ENCODE measurements at places on chromosomes 6 and 20. TPM values are rescaled to one million over a fixed set of nuclear protein-coding genes. Genes with fewer than 3 reads are reported as not detected.

The IL22RA2 gene
- total RNA-seq = not detected

The OXT gene
- not detected for total RNA-seq

- peak; percentile 54 for DNase-seq
Observed at GRCh38 chr6:133631421-133631820, 257.5 kb upstream of the TCF21 start.

The OTOR gene
- not detected for total RNA-seq

GRCh38 chr20:6818033-6818808 lies 50.7 kb downstream of the BMP2 start:
- peak; percentile 8 for DNase-seq

DNA sequence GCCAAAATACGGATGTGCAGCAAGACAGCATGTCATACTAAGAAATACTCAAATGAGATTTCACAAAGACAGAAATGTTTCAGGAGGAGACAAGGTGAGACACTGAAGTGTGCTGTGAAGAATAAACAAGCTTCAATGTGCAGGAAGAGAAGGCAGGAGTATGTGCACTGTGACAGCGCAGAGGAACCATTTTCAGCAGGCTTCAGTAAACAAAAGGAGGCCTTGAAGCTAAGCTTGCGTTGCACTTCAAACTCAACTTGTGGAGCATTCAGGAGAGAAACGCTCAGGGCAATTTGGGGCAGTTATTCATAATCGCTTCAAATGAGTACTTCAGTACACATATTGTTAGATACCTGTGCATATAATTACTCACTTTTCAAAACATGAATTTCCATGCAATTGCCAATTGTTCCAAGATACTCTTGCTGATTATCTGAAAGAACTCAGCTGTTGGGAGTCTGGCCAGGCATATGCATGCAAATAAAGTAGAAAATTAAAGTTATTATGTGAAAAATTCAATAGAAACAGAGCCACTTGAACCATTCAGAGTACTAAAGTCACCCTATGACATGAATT lies 234.2 kb upstream of the OPRM1 start:
- DNase-seq = no peak

DNA sequence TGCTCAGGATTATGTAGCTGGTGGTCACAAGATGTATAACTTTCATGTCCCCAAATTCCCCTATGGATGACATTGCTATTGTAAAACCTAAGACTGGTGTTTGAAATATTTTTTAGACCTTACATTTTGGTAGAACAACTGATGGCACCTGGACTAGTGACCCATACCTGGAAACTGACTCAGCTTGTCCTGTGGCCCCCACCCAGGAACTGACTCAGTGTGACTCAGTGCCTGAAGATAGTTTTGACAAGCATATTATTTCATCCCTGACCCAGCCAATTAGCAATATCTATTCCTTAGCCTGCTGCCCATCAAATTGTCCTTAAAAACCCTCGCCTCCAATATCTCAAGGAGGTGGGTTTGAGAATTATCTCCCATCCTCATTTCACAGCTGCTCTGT lies 90.9 kb upstream of the GRIK2 start:
- no peak for DNase-seq

DNA sequence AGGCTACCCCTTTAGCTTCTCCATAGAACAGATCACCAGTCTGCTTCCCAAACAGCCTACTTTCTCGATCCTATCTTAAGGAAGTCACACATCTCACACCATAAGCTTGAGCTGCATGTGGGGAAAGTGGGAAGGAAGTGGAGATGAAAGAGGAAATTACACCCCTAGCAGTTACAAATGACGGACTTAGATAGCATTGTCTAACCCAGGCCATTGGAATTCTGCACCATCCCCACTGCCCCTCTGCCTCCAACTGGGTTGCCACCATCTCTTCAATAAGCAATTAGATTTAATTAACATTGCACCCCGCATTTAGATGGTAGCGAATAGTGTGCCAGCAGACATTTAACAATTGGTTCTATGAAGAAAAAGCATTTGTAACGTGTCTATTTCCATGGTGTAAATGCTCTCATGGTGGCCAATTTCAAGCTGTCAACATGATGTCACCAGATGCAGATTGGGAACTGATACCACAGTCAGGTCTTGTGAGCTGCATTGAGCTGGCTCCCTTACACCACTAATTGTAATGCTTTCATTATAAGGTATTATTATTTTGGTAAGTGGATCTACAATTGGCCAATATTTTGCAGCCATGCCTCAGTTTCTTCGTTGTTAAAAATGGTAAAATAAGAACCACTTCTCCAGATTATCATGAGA lies 124.7 kb downstream of the CD24 start:
- no peak for DNase-seq

DNA sequence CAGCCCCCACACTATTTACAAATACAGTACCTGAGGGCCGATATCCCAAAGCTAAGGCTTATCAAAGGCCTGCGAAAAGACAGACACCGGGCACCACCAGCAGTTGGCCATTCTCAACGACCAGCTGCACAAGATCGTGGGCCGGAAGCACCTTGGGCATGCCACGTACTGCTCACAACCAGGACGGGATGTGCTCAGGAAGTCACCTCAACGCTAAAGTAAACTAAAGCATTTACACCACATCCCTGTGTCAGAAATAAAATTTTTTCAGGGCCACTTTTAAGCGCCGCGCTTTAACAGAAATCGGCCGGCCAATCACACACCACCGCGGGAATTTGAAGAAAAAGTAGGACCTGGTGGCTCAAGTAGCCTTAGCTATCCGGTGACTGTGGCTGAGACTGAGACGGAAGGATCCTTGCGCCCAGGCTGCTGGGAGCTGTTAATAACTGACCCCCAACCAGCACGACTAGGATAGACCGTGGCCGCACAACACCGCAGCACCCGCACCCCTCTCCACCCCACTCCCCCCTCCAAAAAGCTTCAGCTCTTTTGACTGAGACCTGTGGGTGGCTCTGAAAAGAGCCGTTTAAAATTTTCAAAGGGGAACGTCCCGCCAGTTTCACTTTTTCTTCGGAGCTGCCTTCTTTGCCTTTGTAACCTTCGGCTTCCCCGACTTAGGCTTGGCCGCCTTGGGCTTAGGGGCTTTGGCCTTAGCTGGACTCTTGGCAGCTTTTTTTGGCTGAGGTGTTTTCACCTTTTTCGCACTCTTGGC lies 131.2 kb upstream of the BTN3A2 start:
- peak; percentile 58 for DNase-seq

DNA sequence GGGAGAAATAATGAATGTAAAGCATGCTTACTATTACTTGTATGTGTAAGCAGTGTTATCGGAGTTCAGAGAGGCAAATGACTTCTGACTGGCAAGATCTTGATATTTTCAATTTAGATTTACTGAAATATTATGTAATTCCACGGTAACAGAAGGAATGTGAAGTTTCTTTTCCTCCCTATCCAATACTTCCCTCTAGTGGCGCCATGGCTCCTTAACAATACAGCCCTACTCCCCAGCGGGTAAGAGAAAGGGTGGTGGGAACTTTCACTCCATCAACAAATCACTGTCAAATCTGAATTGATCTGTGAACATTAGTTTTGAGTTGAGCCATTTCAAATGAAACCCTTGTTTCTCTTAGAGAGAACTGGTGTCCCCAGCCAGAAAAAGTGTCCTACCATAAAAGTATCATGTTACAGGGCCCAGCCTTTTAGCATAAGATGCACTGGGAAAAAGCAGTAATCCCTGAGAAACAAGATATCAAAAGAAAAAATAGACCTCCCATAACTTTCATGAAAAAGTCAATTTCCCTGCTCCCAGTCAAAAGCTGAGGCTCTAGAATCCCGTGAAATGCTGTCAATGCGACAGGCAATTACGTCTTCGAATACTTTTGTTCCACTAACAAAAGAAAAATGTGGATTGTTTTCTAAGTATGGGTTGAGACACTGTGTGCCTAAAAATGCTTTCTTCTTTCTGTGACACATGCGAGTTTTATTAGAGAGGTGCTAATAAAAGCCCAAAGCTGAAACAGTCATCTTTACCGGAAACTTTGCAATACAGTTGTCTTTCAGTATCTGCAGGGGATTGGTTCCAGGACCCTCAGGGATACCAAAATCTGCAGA lies 12.9 kb downstream of the COX7A2 start:
- peak; percentile 40 for DNase-seq

GRCh38 chr6:21764989-21765388 lies 171.4 kb downstream of the SOX4 start:
- no peak for DNase-seq

The EGFL8 gene
- total RNA-seq = 10.4 TPM

The GRM1 gene
- 0.07 TPM for total RNA-seq

DNA sequence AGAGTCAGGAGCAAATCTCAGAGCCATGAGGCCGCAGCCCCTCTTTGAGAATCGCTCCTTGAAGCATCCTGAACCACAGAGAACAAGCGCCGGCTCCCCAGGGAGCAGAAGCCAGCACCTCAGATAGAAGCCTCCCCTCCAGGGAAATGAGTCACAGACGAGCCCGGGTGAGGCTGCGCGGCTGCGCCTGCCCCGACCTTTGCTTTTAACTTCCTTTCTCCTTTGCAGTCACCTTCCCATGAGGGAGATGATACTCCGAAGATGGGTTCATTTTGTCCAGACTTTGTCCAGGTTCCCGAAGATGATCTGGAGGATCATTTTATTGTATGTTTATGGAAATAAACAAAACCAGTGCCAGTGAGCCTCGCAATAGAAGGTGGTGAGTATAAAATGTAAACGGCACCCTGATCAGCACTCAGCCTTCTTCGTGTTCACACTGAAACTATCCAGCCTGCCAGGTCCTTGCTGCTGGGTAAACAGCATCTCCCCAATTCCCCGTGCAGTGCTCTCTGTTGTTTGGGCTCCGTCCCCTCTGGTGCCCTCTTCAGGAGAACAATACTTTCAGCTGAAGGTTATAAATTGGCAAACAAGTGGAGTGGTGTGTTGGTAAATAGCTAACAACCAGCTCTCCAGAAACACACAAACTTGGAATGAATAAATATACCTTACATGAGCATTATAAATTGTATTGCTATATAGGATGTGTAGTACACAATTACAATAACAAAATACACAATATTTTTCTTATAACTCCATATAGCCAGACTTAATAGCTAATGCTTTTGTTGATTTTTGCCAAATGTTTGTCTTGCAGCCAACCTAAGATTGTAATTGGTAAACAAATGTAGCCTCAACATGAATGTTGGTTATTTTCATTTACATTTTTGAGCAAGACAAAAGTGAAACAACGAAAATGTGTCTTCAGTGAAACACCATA lies 41.4 kb upstream of the TMEM181 start:
- DNase-seq = peak; percentile 65

- DNase-seq = no peak
Observed at GRCh38 chr20:58293453-58293852, 16.1 kb upstream of the RAB22A start.

- no peak for DNase-seq
Observed at GRCh38 chr6:167781066-167781767, 45.5 kb upstream of the AFDN start.

The HSPA1L gene
- total RNA-seq = 1.1 TPM

DNA sequence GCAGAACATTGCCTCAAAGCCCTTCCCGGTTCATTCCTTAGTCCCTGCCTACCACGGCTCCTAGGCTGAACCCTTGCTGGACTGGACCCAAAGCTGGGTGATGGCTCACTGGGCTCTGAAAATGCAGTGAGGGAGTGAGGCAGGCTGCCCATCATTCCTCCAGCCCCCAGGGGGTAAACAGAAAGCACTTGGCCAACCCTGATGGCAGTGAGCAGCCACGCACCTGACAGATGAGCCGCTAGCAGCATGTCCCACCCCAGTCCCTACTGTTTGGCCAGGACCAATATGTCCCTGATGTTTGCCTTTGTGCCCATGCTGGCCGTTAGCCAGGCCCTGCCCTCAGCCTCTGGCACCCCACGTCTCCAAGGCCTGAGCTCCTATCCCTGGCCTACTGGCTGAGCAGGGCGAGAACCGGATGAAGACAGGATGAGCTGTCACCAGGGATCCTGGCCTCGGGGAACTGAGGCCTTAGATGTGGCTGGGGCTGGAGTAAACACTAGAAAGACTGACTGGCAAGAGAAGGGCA lies 19.4 kb upstream of the BAK1 start:
- no peak for DNase-seq

DNA sequence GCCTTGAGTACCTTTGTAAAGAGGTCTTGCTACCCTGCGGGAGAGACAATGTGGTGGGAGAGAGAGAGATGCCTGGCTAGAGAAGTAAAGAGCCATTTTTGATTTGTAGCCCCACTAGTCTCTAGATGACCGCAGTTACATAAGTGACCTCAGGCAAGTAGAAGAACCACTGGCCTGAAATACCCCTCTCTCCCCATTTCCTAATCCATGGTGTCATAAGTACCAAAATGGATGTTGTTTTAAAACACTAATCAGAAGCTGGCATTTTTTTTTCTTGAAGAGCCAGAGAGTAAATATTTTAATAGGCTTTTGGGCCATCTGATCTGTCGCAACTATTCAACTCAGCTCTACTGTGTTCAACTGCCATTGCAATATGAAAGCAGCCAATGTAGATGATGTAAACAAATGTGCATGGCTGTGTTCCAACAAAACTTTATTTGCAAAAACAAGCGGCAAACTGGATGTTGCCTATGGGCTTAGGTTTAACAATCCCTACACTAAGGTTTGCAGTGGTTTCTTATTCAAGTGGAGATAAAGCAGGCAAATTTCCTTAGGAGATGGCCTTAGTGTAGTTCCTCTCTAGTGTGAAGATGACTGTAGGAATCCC lies 36.5 kb downstream of the RARS2 start:
- no peak for DNase-seq

The CFAP61 gene
- not detected for total RNA-seq

The LINC00237 gene
- not detected for total RNA-seq

The SLC17A2 gene
- not detected for total RNA-seq

DNA sequence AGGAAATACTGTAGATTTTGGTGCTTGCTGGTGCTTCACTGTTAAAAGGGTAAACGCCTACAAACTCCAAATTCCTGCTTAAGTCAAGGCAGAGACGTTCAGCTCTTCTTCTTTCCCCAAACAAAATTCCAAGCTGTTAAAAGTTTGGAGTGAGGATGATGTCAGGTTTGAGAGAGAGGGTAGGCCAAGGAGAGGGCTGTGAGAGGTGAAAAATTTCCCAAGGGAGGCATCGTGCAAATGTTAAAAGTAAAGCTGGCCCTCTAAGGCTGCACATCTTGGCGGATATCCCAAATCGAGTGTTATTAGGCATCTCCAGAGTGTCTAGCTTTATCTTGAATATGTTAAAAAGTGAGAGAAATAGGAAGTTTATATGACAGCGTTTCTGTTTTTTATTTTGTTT lies 651.8 kb downstream of the QKI start:
- DNase-seq = no peak

The BPIFB2 gene
- not detected for total RNA-seq

The HUS1B gene
- 1.3 TPM for total RNA-seq

DNA sequence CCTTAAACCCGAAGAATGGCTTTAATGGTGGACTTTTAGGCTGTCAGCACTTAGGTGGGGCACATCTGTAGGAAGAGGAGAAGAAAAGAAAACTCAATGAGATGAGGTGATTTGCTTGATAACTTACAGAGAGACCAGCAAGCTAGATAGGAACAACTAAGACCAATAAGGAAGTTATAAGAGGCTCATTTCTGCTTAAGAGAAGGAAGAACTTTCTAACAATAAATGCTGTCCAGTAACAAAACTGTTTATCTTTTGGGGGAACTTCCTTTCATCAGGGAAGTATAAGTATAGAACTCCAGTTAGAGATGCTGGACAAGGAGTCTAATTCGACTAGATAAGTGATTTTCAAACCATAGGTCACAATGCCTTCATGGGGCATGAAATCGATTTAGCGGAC lies 107.2 kb upstream of the SIRPA start:
- no peak for DNase-seq
